Activated B cell treated with CpG ODN at 0.5 μM for 24 hours (primary cell): ENCODE measurements at places on chromosomes 11 and 22.

DNA sequence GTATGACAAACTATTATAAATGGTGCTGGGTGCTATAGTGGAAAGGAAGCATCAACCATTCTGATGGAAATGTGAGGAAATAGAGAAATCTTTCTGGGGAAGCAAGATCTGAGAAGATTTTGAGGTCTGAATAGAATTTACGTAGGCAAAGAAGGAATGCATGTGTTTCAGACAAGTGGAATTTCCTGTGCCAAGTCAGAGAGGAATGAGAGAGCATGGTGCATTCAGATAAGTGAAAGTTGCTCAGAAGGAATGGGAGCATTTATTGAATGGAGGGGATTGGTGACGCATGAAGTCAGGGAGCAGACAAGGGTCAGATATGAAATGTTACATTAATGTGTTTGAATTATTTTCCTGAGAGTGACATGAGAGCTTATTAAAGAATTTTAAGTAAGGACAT is 725.5 kb downstream of the METTL15 start:
- no peaks in the 10 kb centered on the region for H3K4me1 ChIP-seq
- no peaks in the 10 kb centered on the region for H3K27me3 ChIP-seq
- H3K36me3 ChIP-seq = no peaks in the 10 kb centered on the region
- H3K4me3 ChIP-seq = no peak overlapping the region

DNA sequence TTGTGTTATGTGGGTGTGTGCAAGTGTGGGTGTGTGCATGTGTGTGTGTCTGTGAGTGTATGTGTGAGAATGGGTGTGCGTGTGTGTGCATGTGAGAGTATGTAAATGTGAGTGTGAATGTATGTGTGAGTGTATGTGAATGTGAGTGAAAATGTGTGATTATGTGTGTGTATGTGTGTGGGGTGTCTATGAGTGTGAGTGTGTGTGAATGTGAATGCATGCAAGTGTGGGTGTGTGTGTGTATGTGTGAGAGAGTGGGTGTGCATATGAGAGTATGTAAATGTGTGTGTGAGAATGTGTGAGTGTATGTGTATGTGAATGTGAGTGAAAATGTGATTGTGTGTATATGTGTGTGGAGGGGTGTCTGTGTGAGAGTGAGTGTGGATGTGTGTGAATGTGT is 1292.7 kb downstream of the TBC1D22A start:
- no peak overlapping the region for H3K4me3 ChIP-seq
- no peak overlapping the region for H3K27ac ChIP-seq
- H3K36me3 ChIP-seq = no peaks in the 10 kb centered on the region
- H3K27me3 ChIP-seq = peaks cover 19% of the 10 kb centered on the region

DNA sequence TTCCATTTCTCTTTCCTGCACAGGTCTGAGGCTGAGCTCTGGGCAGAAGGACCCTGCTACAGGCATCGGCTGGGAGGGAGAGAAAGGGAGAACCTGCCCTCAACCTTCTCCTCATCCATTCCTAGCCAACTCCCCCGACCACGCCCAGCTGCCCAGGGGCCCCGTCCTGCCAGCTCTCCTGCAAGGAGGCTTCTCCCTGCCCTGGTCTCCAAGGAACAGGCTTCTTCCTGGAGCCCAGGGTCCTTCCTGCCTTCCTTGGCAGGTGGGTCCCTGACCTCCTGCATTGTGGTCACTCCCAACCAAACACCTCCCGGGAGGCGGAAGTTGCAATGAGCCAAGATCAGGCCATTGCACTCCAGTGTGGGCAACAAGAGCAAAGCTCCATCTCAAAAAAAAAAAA is 12.5 kb upstream of the HMOX1 start:
- H3K4me1 ChIP-seq = peaks cover 52% of the 10 kb centered on the region
- H3K4me3 ChIP-seq = no peak overlapping the region
- no peaks in the 10 kb centered on the region for H3K36me3 ChIP-seq

GRCh38 chr11:131672191-131672590 is 301.8 kb downstream of the NTM start:
- H3K4me3 ChIP-seq = no peak overlapping the region
- H3K4me1 ChIP-seq = peaks cover 6% of the 10 kb centered on the region
- no peak overlapping the region for H3K27ac ChIP-seq
- H3K27me3 ChIP-seq = no peaks in the 10 kb centered on the region
- H3K36me3 ChIP-seq = no peaks in the 10 kb centered on the region

GRCh38 chr11:47466201-47466600 is 17.3 kb upstream of the RAPSN start:
- no peaks in the 10 kb centered on the region for H3K27me3 ChIP-seq
- DNase-seq = no peak
- peaks cover 70% of the 10 kb centered on the region for H3K36me3 ChIP-seq

DNA sequence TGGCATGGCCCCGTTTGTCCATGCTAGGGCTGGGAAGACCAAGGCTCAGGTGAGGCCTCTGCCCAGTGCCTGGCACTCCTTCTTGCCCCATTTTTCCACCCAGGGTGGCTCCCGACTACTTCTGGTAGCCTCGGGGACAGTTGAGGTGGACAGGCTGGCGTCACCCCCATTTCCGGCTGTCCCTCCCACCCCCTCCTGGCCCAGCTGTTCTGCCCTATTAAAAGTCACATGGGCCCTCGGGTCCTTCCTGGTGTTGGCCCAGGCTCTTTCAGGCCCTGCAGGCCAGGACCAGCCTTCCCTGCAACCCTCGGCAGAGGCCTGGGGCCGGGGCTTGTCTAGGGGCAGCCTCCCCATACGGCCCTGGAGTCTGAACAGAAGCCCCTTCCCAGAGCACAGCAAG is 9.5 kb downstream of the CD81 start:
- peaks cover 91% of the 10 kb centered on the region for H3K4me1 ChIP-seq
- DNase-seq = no peak
- peak overlapping the region; percentile 38 for H3K4me3 ChIP-seq
- H3K27ac ChIP-seq = peak overlapping the region; percentile 91
- no peaks in the 10 kb centered on the region for H3K27me3 ChIP-seq

DNA sequence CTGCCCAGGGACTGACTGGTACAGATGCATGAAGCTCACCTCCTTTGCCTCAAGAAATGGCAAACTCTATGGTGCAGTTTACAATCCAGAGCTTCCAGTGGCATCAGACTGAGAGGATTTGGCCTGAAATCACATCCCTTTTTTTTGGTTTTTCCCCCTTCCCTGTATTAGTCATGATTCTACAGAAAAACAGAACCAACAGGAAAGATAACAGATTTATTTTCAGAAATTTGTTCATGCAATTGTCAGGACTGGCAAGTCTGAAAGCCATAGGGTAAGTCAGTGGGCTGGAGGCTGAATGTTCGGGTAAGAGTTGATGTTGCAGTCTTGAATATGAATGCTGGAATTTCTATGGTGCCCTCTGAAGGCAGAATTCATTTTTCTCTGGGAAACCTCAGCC is 12.0 kb upstream of the ZDHHC13 start:
- H3K27me3 ChIP-seq = peaks cover 22% of the 10 kb centered on the region
- no peak overlapping the region for H3K4me3 ChIP-seq

- peaks cover 4% of the 10 kb centered on the region for H3K4me1 ChIP-seq
- peak; percentile 51 for DNase-seq
- H3K27me3 ChIP-seq = no peaks in the 10 kb centered on the region
- peaks cover 38% of the 10 kb centered on the region for H3K36me3 ChIP-seq
- H3K27ac ChIP-seq = no peak overlapping the region
- no peak overlapping the region for H3K4me3 ChIP-seq
Measured at GRCh38 chr11:662689-663274, 25.7 kb downstream of the DRD4 start.

DNA sequence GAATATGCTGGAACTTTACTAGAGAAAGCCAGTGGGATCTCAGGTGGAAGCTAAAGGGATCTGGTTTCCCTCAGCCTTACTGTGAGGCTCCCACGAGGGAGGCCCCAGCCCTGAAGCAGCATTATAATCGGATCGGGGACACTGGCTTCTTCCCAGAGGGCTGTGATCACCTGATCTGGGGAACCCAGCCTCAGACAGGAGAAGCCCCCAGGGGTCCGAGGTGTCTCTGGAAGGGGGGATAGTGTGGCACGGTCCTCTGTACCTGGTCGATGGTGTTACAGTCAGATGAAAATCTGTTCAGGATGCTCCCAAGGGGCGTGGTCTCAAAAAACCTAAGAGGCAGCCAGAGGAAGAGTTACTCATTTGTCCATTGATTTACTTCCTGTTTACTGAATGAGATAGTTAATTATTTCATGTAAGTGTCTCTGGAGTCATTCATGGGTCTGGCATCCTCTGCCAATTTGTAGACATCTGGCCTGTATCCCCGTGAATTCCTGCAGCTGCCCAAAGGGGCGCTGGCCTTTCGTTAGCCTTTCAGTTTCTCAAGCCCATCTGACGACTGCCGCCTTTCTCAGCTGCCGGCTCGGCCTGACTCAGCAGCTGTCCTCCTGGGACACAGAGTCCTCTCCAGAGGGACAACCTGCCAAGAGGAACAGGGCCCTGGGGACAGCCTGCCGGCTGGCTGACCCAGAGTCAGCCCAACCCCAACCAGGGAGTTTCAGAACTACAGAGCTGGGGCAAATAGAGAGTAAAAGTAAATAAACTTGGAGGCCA is 17.0 kb upstream of the KCNJ11 start:
- H3K36me3 ChIP-seq = no peaks in the 10 kb centered on the region
- H3K4me3 ChIP-seq = no peak overlapping the region
- peaks cover 7% of the 10 kb centered on the region for H3K4me1 ChIP-seq
- H3K27me3 ChIP-seq = no peaks in the 10 kb centered on the region
- no peak overlapping the region for H3K27ac ChIP-seq

DNA sequence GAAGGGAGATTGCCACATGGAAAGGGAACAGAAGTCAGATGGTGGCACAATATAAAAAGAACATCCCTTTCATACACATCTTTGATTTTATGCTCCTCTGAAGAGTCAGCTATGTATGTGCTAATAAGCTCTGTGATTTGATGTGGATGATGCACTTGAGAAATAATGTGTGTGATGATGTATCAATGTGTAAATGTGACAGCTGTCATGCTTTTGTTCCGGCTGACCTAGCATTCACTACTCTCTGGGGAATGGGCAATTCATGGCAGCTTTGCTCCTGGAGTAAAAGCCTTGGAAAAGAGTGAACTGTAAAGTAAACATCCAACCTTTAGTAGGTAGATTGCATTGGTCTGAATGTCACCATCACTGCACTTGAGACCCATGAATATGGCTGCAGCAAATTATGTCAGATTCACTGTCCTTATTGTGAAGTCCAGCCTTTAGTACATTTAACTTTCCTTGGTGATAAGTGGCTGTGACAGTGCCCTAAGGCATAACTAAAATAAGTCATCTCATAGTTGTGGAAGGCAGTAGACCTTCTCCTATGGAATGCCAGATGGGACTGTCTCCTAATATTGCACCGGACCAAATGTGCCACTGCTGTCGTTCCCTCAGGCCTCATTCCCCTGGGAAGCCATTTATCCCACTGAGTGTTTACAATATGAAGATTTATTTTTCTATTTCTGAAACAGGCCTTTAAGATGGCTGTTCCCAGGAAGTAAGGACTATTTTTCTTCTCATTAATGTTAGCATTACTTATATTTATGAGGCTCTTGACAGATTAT is 178.2 kb upstream of the CCDC90B start:
- DNase-seq = no peak
- H3K27ac ChIP-seq = no peak overlapping the region
- no peak overlapping the region for H3K4me3 ChIP-seq
- no peaks in the 10 kb centered on the region for H3K36me3 ChIP-seq
- peaks cover 2% of the 10 kb centered on the region for H3K27me3 ChIP-seq

DNA sequence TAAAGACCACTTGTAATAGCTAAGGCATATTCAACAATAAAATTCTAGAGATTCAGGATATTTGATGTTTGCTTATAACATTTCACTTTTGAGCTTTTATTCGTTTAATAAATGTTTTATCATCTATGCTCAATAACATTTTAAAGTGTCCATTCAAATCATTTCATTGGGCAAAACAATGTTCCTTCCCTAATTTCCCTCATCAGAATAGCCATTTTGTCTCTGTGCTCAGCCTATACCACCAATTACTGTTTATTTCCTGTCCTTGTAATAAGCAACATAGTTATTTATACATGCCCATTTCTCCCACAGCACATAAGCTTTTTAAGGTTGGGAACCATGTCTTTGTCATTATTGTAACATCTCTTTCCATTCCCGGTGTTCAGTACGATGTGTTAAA is 1.3 kb upstream of the SC5D start:
- H3K27me3 ChIP-seq = no peaks in the 10 kb centered on the region
- H3K4me1 ChIP-seq = peaks cover 42% of the 10 kb centered on the region
- no peak for DNase-seq
- H3K27ac ChIP-seq = no peak overlapping the region
- H3K4me3 ChIP-seq = peak overlapping the region; percentile 8
- H3K36me3 ChIP-seq = peaks cover 25% of the 10 kb centered on the region
